ENCODE measurements at places on chromosomes 1 and 21. TPM values are rescaled to one million over a fixed set of nuclear protein-coding genes. Genes with fewer than 3 reads are reported as not detected.

GRCh38 chr1:211267204-211267857, 8.2 kb downstream of the RCOR3 start:
- DNase-seq: no peak

The PDPN gene
- total RNA-seq: 0.87 TPM

The CYP4A22 gene
- total RNA-seq: not detected

- DNase-seq: no peak
Observed at GRCh38 chr21:26212220-26212619, 41.6 kb upstream of the APP start.

The SLC35D1 gene
- 18.3 TPM for total RNA-seq

DNA sequence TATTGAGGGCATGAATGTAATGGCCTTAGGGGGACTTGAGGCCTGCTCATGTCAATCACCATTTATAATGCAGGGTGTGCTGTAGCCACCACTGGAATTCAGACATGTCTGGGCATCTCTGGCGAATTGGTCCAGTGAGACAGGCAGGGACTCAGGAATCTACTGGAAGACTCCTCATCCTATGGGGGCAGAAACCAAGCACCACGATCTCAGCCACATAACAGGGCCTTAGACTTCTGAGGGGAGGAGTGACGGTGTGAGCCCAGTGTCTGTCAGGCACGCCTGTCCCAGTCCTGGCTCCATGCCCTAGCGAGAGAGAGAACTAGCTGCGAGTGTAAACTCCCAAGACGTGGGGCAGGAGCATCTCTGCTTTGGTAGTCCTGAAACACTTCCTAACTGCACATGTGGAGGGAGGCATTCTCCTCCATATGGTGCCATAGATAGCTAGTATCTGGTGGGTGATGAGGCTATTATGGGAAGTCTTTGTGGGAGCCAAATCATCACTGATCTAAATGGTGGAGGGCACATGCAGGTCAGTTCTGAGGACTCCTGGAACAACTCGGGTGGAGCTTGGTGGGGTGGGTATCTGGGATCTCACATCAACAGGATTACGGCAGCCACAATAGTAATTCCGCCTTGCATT, 29.8 kb upstream of the KIAA0040 start:
- no peak for DNase-seq

- DNase-seq: peak; percentile 98
Observed at GRCh38 chr1:200483491-200484143, 73.8 kb upstream of the ZNF281 start.

DNA sequence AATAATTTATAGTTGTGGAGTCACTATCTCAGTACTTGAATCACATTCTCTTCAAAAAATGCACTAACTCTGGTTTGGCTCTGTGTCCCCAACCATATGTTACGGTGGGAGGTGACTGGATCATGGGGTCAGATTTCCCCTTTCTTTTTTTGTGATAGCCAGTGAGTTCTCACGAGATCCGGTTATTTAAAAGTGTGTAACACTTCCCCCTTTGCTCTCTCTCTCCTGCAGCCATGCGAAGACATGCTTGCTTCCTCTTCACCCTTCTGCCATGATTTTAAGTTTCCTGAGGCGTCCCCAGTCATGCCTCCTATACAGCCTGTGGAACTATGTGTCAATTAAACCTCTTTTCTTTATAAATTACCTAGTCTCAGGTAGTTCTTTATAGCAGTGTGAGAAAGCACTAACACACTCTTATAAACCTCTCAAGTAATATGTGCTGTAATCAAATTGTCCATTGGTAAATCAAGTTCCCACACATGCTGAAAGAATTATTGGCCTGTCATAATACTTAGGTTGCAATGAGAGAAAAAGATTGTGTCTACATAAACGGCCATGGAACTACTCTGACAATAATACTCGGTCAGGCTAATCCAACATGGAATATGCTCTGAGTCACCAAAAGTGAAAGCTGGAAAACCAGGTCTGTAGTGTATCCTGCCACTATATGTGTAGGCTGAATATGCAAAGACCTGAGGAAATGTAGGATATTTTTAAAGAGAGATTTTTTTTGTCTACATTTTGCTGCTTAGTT, 107.5 kb downstream of the SLC44A5 start:
- DNase-seq: peak; percentile 6

DNA sequence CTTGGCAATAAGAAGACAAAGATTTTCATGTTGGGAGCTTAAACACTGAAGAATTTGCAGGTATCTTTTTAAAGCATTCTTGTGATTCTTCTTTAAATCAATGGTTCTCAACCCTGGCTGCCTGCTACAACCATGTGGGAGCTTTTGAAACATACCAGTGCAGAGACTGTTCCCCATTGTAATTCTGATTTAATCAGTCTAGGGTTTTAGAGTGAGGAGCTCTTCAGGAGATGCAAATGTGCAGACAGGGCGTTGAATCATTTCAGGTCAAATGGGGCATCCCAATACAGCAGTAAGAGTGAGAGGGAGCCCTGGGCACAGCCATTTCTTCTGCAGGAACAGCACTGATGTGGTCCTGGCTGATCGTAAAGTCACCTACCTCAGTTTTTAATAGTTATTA, 24.3 kb downstream of the KCNJ6 start:
- DNase-seq: no peak

- peak; percentile 65 for DNase-seq
Observed at GRCh38 chr1:207049974-207050391, 1.0 kb downstream of the YOD1 start.

GRCh38 chr21:17523007-17523451, 10.2 kb downstream of the CXADR start:
- DNase-seq: no peak

The AGL gene
- total RNA-seq: 21.1 TPM

- DNase-seq: peak; percentile 81
Observed at GRCh38 chr1:28102189-28102588, 13.8 kb upstream of the EYA3 start.

GRCh38 chr1:53139951-53140361, 2.5 kb downstream of the SLC1A7 start:
- DNase-seq: no peak
